Substantia nigra (tissue), 51 donors: ENCODE measurements at places on chromosomes 7 and 10.

DNA sequence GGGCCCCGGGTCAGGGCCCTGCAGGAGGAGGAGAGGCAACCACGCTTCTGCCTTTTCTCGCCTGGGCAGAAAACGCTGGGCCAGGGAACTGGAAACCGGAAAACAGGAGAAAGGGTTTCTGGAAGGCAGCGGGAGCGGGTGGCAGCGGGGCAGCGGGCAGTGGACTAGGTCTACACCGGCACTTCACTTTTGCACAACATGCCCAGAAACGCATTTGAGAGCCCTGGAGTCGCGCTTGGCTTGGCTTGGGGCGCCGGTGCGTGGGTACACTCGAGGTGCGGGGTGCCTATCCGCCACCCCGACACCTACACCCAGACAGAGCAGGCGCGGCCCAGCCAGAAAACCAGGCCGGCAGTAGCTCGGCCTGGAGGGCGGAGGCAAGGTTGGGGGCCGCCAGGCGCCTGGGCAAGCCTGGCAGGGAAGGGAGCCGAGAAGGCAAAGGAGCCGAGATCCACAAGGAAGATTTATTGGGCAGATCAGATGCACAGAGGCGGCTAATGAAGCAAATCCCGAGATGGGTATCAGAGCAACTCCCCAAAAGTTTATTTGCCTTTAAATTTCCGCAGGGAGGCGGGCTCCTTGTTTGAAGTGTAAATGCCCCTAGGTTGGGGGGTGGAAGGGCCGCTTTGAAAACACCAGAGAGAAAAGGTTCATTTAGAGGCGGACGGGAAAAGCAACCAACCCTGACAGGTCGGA, 3.2 kb upstream of the PAX2 start:
- no peak for DNase-seq

GRCh38 chr10:26859241-26860101, 1.3 kb downstream of the ABI1 start:
- no peak for DNase-seq

GRCh38 chr10:96431211-96431970, 72.6 kb upstream of the OPALIN start:
- no peak for DNase-seq

DNA sequence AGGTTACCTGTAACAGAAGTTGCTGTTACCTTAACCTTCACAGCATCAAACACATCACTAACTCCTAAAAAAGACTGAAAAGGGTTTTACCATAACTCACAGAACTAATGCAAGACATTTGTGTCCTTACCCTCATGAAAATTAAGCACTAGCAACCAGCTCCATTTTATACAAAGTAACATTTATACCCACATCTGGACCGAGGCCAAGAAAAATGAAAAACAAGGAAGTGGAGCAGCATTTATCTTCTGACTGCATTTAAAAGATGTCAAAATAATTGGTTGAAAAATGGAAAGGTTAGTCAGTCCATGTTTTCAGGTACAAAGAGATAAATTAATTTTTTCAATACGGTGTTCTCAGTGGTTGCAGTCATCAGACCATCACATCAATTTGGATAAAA, 3.1 kb upstream of the RBP4 start:
- DNase-seq = no peak

GRCh38 chr10:34811968-34812514, 3.1 kb downstream of the PARD3 start:
- DNase-seq = no peak

DNA sequence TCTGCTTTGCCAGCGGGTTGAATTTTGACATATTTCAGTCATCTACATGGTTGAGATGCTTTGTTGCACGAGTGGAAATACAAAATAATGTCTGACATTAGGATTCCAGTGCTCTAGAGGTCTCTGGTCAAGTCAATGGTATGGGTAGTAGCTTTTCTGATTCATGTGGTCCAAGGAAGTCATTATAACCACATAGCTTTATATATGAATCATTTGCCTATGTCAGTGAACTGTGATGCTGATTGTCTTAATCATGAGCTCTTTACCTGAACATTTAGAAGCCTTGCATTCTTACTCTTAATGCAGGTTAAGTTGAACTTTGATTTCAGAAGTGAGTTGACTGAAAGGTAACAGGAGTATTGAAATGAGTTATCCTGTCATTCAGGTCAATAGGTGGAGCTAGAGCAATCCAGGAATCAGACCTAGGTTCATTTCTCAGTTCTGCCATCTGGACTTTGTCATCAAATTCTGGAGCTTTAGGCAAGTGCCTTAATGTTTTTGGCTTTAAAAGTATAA, 3.3 kb downstream of the MAPK8 start:
- DNase-seq = no peak

DNA sequence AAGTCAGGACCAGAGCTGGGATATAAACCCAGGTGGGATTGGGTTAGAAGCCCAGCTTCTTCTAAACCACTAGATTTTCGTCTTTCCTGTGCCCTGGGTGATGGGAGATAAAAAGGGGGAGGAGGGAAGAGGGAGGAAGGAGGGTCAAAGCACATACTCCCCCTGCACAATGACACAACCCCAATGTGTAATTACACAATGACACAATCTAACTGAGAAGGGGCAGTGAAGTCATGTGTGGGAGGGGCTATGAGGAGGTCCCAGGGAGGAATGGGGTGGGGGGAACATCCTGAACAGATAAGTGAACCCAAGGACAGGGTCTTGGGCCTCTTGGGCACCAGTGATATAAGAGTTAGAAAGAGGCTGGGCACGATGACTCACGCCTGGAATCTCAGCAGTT, 44.5 kb downstream of the TECTB start:
- DNase-seq = no peak

GRCh38 chr10:43818687-43819086, 170.0 kb upstream of the ZNF32 start:
- no peak for DNase-seq

DNA sequence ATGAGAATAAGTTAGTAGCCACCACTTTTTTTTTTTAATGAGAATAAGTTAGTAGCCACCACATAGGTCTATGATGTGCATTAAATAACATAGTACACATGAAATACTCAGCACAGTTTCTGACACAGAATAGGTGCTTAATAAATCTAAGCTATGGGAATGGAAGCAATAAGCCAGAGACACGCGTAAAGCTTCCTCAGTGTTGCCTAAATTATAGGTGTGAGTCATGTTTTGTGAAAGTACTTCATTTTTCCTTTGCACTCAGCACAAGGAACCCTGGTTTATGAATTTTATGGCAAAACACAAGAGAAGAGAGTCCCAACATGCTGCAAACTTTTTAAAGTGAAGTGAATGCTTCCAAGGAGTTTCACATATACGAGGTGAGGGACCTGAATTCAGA, 267.4 kb downstream of the RNLS start:
- DNase-seq = no peak

DNA sequence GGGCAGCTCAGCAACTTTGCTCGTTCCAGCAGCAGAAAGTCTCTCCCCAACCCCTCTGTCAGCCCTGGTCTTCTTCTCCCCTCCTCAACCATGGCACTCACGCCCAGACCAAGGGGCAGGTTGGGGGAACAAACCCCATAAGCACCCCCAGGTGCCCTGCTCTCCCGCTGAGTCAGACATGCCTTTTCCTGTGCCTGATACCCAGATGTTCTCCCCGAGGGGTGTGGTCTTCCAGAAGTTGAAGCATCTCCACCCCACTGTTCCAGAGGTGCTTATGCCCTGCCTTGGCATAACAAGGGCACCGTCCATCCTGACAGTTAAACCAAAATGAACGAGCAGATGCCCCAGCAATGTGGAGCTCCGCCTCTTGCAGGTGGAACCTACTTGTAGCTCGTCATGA, 67.1 kb downstream of the C10orf143 start:
- no peak for DNase-seq

DNA sequence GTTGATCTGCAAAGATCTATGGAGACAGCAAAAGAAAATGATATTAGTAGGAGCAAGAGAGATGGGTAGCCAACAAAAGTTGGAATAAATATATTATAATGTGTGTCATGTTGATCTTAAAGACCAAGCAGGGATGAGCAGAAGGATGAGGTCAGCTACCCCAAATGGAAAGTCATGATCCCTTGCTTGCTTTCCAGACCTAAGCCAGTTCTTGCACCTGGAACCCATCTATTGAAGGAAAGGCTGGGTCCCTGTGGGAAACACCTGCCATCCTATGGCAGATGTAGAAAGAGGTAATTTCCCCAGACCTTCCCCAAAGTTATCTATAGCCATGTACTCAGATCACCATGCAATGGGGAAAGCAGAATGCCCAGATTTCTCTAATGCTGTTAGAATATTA, 52.5 kb downstream of the LYZL2 start:
- no peak for DNase-seq

DNA sequence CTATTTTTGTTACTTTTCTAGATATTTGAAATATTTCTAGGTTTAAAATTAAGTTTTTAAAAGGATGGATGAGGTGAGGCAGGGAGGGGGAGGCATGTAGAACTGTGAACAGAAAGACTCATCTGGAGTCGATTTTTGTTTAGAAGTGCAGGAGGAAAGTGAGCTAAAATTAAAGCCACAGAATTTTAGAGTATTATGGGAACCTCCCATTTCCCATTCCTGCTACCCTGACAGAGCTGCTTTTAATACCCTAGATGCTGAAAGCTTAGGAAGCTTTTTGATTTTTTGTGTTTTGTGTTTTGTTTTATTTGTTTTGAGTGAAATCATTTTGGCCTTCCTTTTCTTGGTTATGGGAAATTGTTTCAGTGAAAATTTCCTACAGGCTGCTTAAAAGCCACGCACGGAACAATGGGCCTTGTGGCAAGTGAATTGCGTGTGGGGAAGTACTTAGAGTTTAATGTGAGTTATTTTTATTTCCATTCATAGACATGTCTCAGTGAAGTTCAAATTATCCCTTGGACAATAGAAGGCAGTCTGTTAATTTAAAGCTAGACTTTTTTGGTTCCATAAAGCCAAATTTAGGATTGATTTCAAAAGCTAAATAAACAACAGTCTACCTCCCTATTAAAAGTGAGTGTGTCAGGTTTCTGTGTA, 102.0 kb upstream of the HDAC9 start:
- DNase-seq = no peak

- no peak for DNase-seq
These were observed 97.0 kb upstream of the ODAD2 start for GRCh38 chr10:28095791-28096378.

DNA sequence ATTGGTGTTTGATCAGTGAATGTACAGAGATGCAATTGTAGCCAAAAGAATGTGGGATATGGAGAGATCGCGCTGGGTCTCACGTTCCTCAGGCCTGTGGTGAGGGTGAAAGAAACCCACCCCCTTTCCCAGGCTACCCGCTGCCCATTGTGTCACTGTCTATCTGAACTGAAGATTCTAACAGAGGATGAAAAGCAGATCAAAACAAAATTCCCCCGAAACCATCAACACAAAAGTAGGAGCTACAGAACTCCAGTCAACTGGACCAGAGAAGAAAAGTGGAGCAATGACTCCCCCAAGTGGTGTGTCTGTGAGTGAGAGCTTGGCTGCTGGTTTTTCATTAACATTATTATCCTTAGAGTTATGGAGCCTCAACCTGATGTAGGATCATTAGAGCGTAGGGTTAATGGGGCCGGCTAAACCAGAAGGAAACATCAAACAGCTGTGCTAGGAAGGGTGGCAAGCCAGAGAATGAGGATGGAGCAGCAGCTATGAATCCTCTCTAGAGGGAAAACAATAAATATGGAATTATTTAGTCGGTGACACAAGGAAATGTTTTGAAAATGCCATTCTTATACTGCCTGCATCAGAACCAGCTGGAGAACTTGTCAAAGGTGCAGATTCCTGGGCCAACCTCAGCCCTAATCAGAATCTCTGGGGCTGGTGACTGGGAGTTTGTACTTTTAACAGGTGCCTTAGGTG, 38.3 kb downstream of the AKR1B1 start:
- peak; percentile 15 for DNase-seq

DNA sequence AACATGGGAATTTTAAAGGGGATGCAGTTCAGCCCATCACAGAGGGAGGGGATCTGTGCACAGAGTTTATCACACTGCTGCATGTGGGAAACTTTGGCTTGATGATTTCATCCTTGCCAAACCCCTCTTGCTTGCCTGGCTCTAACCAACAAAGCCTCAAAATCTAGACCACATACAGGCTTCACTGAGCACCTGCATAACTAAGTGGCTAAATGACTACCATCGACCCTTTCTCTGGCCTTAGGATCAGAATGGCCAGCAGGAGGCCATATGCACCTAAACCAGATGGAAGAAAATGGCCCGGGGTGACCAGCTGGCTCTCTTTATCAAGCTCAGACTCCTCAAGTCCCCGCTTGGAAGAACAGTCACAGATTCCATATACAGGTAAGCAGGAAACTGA, 15.6 kb upstream of the ZNF25 start:
- DNase-seq = no peak

DNA sequence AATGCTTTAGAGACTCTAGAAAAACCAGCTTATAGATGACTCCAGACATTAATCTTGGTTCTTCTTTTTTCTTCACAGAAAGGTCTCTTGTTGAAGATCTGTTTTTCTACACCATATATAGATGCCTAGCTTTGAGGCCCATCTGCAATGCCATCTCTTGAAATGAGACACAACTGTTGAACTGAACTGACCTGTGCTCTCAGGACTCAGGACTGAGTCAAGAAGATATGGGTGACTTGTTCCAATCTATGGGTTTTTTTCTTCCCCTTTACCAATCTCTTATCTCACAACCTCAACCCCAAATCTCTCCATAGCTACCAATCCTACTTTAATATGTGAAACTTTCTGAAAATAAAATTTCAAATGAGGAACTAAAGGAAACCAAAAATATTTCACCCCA, 194.7 kb downstream of the SNX13 start:
- DNase-seq = no peak

DNA sequence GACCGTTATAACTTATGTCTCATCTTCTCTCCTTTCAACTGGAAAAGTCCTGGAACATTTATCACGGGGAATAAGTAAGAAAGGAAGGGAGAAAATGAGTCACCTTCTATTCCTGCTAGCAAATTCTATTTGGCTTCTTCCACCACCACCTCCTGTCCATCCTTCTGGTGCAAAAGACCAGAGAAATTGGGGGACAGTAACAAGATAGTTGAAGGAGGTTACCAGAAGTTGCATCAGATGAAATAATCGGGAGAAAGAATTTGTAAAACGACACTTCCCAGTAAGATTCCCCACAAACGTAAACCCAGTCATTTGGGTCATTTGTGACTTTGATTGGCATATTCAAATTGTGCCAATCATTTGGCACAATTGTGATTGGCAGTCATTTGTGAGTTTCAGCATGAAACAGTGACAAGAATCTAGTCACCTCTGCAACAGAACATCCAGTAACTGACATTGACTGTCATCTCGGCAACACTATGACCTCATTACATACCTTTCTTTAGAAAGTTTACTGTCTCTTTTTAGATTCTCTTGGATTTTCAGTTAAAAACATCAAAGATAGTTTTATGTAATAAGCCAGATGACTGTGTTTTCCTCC, 51.3 kb upstream of the PIK3CG start:
- no peak for DNase-seq

- DNase-seq = no peak
These were observed 5.9 kb upstream of the BHLHA15 start for GRCh38 chr7:98205162-98205845.
